ENCODE measurements at places on chromosomes 6 and 20.

- DNase-seq: no peak
Measured at GRCh38 chr6:85772641-85773040, 130.0 kb upstream of the SYNCRIP start.

DNA sequence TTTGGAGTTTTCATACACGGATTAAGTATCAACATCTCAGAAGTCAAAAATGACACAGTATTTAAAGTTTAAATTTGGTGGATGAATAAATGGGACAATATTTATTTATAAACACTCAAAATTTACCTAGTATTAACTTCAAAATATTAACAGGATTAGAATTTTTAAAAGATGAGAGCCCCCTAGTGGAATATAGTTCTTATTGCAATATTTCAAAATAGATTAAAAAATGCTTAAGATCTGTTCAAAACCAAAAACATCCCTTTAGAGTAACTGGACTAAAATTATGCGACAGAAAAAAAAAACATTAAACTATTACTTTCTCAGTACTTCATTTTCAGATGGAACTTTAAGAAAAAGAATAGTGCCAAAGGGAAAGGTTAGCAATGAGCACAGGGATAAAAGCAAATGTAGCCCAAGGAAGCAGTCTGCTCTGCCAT is 56.6 kb downstream of the SNX14 start:
- no peak for DNase-seq

- no peak for DNase-seq
Measured at GRCh38 chr20:43840382-43841070, 74.1 kb upstream of the TOX2 start.

- no peak for DNase-seq
Measured at GRCh38 chr20:51597389-51598231, 55.1 kb upstream of the NFATC2 start.

DNA sequence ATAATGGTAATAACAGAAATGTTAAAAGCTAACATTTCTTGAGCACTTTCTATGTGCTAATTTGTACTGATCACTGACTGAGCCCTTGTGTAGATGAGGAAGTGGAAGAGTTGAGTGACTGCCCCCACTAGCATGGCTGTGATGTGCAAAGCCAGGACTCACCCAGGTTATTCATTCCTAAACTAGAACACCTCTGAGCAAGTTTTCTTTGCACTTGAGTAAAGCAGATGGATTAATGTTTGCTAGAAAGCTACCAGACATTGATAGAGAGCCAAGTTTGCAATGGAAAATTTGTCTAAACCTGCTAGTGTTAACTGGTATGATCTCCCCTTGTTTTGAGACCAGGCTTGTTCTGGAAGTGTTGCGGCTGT is 467.4 kb upstream of the PLCB4 start:
- no peak for DNase-seq

DNA sequence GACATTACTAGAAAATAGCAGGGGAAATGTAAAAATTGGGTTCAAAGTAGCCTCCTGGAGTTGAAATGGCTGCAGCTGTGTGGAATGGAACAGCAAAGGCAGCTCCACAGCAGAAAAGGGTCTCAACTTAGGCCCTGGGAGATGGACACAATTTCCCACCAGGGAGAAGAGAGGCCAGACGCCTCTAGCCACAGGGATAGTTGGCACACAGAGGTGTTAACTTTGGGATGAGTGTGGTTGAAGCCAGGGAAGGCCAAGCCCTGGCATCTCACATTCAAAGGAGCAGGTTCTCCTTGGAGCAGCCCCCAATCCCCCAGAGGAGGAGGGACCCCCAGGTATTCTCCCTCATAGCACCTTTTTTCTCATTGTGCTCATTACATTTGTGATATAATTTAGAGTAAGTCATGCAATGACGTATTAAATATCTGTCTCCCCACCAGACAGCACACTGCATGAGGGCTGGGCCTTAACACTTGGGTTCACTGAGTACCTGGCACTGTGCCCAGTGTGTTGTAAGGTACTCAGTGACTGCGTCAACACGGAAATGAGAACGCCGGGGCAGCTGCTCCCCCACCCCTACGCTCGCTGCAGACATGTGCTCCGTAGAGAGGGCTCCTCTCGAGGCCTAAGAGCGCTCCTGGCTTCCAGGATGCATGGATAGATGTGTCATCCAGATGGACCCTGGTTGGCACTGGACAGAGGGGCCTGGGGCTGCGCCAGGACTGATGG is 76.0 kb upstream of the CD93 start:
- no peak for DNase-seq

GRCh38 chr6:75719133-75719532 is 29.9 kb upstream of the MYO6 start:
- DNase-seq: no peak

- DNase-seq: peak; percentile 23
Measured at GRCh38 chr6:154154389-154154967, 115.4 kb downstream of the OPRM1 start.
